ENCODE measurements at places on chromosomes 4 and X.

DNA sequence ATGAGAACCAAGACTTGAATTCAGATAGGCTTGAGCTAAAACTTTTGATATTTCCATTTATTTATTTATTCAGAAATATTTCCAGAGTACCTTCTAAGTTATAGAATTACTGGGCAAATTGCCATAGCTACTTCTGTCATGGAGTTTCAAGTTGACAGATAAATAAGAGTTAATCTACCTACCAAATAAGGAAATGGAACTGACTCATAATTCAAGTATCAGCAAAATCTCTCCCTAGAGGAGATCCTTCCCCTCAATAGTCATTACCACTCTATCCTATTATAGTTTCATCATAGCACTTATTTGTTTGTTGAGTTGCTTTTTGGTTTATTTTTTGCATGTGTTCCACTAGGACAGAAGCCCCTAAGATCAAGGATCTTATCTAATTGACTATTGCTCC lies 48.8 kb upstream of the CCSER1 start:
- no peak for DNase-seq

- peak; percentile 89 for DNase-seq
These were observed 23.4 kb downstream of the CCNI start for GRCh38 chr4:77052352-77052751.

- no peak for DNase-seq
These were observed 25.5 kb downstream of the PRMT9 start for GRCh38 chr4:147658501-147658900.

- DNase-seq = no peak
These were observed 22.8 kb downstream of the TBC1D14 start for GRCh38 chr4:6932475-6932874.

- DNase-seq = no peak
These were observed 17.2 kb downstream of the DHRSX start for GRCh38 chrX:2483398-2484060.

GRCh38 chrX:20913760-20914159 lies 460.5 kb upstream of the CNKSR2 start:
- peak; percentile 39 for DNase-seq

GRCh38 chr4:105683038-105683437 lies 25.5 kb downstream of the INTS12 start:
- no peak for DNase-seq

- no peak for DNase-seq
These were observed 3.5 kb downstream of the SH3KBP1 start for GRCh38 chrX:19883878-19884277.

DNA sequence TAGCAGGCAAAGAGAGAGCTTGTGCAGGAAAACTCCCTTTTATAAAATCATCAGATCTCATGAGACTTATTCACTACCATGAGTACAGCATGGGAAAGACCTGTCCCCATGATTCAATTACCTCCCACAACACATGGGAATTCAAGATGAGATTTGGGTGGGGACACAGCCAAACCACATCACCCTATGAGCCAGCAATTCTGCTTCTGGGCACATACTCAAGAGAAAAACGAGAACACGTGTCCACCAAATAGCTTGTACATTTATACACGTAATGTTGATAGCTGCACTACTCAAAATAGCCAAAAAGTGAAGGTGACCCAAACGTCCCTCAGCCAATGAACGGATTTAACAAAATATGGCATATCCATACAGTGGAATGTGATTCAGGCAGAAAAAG lies 94.5 kb upstream of the DHRSX start:
- no peak for DNase-seq

GRCh38 chrX:24876530-24877287 lies 139.1 kb downstream of the ARX start:
- DNase-seq = no peak

GRCh38 chr4:180698550-180699195 lies 1544.5 kb upstream of the TENM3 start:
- DNase-seq = peak; percentile 12

DNA sequence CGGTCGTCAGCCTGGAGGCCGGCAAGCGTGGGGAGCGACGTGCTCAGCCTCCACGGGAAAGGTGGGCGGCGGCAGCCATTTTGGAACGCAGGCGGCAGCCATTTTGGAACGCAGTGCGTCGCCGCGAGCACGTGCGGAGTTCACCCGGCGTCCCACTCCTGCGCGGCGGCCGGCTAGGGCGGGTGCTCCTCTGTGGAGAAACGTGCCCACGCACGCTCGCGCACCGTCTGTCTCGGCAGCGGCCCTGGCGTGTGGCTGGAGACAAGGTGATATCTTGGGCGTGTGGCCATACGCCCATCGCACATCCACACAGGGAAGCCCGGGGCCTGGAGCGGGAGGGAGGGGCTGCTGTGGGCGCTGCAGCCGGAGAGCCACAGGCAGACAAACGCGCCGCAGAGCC lies 21.1 kb downstream of the CPLX1 start:
- DNase-seq = no peak

- no peak for DNase-seq
These were observed 102.0 kb upstream of the ZNF827 start for GRCh38 chr4:146040623-146041022.

DNA sequence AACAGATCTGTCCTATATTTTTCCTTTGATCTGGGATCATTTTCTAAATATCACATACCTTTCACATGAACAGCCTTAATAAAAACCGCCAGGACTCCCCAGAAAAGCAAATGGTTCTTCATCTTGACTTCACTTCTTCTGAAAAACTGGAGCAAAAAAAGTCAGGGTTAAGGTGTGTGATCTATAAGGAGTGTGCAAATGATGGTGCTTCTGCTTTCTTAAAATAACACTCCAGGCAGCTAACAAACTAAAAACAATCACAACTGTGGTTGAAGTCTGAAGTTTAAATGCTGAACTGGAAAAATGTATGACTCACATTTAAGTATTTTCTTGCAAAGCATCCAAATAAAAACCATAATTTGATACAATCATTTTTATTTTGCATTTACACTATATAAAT lies at the start of gene JCHAIN:
TSS of gene JCHAIN (minus strand) at position 140 of the 400 bp plus-strand sequence. CDS start at position 122, 18 bp downstream.
- DNase-seq = no peak

DNA sequence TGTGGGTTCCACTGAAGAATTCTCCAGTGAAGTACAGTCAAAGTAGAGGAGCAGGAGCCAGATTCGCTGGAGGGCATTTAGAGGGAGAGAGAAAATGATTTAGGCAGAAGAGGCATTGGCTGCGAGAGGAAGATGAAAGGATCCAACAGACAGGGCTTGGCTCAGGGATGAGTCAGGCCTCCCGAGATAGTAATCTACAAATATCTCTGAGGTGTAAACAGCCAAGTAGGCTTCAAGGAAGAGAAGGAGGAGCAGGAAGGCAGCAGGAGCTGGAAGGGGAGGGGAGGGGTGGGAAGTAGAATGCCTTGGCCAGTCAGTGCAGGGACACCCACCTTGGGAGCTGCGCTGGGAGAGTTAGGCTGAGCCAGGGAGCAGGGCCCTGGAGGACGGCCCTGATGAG lies 55.5 kb downstream of the PJA1 start:
- no peak for DNase-seq

GRCh38 chr4:65007841-65008439 lies 598.7 kb upstream of the TECRL start:
- peak; percentile 23 for DNase-seq

GRCh38 chr4:135144498-135144897 lies 942.9 kb upstream of the PABPC4L start:
- DNase-seq = no peak

GRCh38 chr4:85826060-85826678 lies 351.2 kb downstream of the ARHGAP24 start:
- peak; percentile 34 for DNase-seq

Measured in WTC11 (cell line).